Activated T-helper 1 cell treated with Interleukin-2 at 50 U/mL for 16 hours (primary cell): ENCODE measurements at places on chromosomes 2 and 18.

GRCh38 chr18:35489913-35490490 is 7.8 kb downstream of the INO80C start:
- DNase-seq = no peak

DNA sequence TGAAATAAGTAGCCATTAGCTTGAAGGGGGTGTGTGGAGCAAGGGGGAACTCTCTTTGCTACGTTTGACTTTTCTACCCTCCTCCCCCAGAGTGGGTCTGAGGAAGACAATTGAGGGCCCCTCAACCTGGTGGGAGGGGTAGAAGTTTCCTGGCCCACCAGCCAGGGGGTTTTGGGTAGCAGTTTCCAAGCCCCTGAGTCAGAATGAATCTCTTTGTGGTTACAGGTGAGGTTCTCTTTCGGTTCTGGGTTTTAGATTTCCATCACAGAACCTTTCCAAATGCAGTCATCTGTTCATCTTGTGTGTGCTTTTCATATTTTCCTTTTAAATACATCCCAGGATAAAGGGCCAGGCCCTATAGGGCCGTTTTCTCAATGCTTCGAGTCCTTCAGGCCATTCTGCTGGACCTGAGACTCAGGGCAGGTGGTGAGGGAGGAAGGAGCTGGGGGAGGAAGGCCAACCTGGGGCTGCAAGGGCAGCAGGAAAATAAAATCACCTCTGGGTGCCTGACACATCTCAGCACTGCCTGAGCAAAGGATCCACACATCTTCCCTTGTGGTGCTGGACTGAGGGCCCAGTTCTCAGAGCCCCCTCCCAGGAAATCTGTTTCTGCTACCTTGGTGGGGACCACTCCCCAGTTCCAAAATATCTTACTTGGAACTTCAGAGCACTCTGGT is 4.7 kb downstream of the LBH start:
- DNase-seq = no peak

DNA sequence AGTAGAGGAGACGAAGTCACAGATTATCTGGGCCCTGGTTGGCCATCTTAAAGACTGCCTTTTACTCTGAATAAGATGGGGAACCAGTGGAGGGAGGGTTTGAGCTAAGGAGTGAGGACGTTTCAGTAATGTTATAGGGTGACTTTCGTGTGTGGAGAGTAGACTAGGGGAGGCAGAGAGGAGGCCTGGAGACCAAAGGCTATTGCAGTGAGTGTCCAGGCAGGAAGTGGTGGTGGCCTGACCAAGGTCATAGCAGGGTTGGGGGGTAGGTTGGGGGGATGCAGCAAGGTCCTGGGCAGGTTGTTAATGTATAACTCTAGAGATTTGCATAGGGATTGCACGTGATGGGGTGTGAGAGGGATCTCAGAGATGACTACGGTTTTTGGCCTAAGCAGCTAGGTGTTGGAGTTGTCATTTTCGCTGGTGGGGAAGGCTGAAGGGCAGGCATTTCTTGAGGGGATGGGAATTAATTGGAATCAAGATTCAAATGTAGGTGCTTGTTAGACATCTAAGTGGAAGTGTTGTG is 4.9 kb downstream of the CEP192 start:
- no peak for DNase-seq

- DNase-seq = no peak
Measured at GRCh38 chr18:48129621-48130082, 199.2 kb upstream of the SMAD2 start.

DNA sequence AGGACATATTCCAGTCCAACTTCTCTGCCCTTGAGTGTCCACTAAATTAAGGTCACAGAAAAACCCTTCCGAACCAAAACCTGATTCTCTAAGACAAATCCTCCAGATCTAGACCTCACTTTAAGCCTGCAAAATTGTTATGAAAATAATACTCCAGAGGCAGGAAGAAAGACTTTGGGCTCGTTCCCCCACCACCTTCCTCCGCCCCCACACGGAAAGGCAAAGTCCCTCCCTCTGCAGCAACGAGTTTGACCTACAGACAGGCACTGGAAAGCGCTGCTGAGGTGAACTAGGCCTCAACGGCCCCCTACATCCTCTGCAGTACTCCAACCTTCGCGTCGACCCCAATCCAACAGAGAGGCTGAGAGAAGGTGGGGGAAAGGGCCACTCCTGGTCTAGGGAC is 808 bp downstream of the ATP5MC3 start:
- no peak for DNase-seq

DNA sequence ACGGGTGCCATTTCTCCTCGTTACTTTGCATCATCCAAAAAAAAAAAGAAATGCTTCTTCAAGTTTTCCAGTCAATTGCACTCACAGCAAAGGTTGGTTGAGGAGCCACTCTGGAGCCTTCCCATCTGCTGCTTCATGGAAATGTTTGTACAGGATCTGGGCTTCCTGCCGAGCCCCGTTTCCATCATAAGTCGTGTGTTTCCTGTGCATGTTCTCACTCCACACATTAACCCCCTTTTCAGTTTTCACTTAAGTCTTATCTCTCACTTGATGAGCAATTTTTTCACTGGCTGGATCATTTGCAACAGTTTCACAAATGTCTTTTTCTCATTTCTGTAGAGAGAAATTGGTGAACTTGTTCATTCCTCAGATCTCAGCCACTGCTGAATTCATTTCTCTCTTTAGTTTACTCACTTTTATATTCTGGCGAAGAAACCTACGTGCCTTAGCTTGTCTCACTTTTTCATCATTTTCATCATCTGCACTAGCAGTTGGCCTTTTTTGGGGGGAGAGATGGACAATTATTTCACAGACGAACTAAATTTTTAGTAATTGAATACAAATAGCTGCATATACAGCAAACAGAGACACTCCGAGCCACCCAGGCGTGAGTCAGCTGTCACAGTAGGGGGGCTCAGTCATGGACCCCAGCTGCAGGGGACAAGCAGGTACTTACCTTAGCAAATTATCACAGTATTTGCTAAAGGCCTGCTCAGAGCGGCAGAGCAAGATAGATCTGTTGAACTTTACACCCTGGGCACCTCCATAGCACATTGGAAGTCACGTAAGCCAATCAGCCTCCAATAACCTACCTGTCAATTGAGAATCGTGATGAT is 750.8 kb upstream of the ID2 start:
- no peak for DNase-seq

DNA sequence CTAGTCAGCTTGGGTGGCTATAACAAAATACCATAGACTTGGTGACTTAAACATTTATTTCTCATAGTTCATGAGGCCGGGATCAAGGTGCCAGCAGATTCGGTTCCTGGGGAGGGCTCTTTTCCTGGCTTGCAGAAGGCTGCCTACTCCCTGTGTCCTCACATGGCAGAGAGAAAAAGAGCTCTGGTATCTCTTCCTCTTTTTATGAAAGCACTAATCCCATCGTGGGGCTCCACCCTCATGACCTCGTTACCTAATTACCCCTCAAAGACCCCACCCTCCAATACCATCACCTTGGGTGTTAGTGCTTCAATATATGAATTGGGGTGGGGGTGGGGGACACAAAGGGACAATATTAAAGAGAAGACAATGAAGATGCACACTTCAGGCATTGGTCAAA is 67.1 kb upstream of the CCBE1 start:
- no peak for DNase-seq

DNA sequence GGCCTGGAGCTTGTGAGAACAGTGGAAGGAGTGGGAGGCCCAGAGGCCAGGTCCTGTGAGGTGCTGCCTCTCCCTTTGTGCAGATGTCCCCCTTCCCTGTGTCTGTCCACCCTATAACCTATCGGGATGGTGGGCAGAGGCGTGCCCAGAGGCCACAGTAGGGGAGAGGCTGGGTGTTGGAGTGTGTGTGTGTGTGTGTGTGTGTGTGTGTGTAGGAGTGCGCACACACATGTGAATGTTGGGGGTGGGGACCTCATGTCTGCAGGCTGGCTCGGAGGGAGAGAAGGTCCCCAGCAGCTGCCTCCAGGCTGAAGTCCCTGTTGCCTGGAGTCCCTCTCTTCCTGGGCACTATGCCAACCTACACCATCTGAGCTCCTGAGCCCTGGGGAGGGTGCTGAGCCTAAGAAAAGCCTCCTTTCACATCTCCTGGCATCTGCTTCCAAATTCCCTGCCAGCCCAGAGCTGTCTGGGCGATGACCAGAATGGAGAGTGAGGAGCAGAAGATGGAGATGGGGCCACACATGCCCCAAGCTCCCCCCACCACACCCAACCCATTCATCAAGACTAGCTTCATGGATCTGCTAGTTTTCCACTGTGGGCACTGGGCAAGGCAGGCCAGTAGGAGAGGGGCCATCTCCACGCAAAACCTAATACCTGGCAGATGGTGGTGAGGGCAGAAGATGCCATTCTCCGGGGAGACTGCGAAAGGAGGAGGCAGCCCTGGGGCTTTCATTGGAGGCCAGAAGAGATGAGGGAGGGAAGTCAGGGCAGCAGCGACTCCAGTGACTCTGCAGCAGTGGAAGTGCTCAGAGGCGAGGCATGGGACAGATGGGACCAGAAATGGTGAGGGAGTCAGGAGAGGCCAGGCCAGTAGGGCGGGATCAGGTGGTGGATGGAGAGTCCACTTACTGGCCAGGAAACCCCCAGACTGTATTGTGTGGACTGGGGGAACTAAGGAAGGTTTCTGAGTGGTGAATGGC is 20.3 kb downstream of the KCNK3 start:
- no peak for DNase-seq

DNA sequence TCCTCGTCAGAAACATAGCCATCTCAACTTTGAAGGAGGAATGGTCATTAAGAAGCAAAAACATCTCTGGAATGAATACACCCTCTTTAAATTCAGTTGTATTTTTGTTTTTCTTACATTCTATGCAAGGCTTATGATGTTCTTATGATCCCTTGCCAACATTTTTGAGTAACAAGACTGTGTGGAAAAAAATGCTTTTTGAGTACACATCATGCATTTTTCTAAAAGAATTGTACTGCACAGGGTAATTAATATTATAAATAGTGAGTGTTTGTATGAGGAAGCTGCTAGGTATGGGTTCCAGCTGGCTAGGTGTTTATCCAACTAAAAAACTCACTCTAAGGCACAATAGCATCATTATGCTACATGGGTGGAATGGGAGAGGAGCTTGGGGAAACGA is 59.0 kb upstream of the SPATS2L start:
- DNase-seq = no peak

- DNase-seq = no peak
Measured at GRCh38 chr18:79333046-79333445, 62.7 kb upstream of the NFATC1 start.

DNA sequence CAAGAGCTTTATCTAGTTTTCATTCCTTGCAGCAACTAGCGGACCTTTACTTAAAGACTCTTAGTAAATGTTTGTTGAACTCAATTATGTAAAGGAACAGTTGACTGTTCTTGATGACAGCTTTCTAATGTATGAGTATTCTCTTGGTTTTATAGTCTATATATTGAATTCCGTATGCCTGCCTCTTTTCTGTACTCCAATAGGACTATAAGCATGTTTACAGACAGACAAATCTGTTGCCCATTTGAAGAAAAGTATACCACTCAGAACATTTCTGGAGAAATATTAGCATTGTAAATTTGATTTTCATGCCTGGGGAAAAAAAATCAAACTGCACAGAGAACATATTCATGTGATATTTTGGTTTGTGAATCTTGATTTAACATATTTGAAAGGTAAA is 109.5 kb downstream of the LRRTM1 start:
- DNase-seq = no peak

DNA sequence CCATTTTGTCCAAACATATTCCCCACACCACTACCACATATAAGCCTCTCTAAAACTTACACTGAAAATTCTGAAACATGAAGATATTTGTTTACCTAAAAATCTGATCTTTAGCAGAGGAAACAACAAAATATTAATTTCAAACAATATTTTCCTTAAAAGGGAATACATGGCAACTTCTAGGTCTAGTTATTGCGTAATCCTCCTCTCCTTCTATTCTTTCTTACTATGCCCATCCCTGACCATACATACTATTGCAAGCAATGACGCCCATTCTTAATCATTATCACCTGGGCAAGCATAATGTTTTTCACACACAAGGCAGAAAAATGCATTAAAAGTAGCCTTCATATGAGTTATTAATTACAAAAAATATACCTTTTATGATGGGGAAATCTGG is 372.6 kb downstream of the ZEB2 start:
- no peak for DNase-seq

DNA sequence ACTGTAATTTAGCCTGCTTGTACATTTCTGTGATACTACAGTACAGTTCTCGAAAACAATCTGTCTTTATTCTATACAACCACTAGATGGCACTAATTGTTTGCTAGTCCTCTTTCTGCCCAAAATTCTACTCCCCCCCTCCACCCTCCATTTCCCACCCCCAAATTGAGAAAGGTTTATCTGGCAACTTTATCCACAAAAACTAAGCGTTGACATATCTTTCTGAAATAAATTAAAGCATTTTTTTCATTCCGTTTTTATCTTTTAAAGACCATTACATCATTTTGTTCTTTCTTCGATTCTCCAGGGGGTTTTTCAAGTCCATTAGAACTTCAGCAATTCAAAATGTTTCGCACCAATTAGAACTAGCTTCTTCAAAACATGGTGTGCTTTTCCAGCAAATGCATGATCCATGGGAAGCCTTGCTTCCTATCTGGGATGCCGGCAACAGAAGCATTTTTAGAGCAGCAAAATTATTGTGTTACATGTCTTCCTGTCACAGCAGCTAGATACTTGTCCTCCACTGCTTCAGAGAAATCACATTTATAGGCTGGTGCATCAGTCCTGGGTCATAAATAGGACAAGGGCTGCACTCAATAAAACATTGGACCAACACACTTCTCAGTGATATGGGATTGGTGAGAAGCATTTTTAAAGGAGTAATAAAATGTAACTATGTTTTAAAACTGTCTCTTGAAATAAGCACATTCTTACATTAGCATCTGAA is 241.3 kb downstream of the PAX3 start:
- no peak for DNase-seq

- DNase-seq = no peak
Measured at GRCh38 chr18:63579616-63580015, 7.5 kb upstream of the SERPINB13 start.

GRCh38 chr2:8624855-8625398 is 56.9 kb upstream of the ID2 start:
- DNase-seq = no peak

DNA sequence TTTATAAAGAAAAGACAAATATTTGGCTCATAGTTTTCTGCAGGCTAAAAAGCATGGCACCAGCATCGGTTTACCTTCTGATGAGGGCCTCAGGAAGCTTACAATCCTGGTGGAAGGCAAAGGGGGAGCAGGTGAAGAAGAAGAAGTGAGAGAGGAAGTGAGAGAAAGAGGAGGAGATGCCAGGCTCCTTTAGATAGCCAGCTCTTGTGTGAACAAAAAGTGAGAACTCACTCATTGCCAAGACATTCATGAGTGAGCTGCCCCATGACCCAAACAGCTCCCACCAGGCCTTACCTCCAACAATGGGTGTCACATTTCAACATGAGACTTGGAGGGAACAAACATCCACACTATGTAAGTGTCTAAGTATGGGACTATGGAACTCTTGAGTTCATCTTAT is 14.3 kb downstream of the CCDC150 start:
- DNase-seq = no peak

- no peak for DNase-seq
Measured at GRCh38 chr2:228059735-228060134, 121.8 kb downstream of the SPHKAP start.

DNA sequence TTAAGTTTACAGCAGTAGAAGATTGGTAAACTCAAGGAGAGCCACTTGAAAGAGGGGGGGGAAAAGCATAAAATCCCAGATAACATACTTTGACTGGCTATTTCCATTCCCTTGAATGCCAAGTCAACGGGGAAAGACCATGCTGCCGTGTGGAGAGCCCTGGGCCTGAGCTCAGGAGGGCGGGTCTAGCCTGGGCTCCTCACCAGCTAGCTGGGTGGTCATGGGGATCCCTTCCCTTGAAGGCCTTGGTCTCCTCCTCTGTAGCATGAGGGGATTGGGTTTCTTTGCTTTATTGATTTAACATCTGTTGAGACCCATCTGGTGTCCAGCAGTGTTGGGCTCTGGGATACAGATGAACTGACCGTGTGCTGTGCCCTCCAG is 35.0 kb downstream of the TEX51 start:
- no peak for DNase-seq
